Right atrium auricular region (tissue), 2 donors: ENCODE measurements at places on chromosomes 16 and 17. TPM values are rescaled to one million over a fixed set of nuclear protein-coding genes. Genes with fewer than 3 reads are reported as not detected.

DNA sequence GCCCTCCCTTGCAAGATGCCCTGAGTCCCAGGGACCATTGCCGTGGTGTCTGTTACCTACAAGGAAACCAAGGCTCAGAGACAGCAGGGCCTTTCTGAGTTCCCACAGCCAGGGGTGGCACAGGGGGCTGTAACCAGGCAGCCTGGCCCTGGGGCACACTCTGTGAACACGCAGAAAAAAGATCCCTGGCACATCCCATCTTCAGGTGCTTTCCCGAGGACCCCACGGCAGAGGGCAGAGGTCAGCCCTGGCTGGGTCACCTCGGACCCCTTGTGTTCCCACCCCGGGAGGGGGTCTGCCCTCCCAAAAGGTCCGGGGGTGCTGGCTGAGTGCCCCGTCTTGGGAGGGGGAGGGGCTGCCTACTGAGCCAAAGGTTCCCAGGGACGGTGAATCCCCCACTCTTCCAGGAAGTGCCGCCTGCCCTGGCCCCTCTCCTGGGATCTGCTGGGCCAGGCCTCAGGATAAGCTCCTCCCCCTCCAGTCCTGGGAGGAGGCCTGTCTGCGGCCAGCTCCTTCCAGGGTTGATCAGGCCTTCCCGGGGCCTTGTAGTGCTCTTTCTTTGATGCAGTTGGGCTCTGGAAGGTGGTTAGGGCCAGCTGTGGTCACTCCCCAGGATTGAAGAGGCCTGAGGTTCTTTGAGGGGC is 8.1 kb downstream of the GLIS2 start:
- peaks cover 97% of the 10 kb centered on the region for H3K4me1 ChIP-seq
- H3K27me3 ChIP-seq, result no peaks in the 10 kb centered on the region
- no peak for DNase-seq
- no peak overlapping the region for H3K4me3 ChIP-seq

PPY gene
- total RNA-seq, result not detected

DNA sequence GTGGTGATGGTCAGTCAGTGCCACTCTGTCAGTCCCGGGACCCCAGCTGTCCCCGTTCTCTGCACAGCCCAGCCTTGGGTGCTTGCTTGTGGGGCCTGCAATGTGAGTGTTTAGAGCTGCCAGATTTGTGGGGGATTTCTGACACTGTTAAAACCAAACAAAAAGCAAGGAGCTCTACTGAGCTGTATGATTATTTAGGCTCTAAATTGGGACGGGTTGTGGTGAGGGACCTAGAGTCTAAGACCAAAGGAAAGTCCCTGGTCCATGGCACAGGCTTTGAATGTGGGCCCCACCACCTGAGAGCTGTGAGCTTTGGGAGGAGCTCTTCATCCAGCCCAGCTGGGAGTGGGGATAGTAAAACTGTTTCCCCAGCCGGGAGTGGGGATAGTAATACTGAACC is 63.3 kb downstream of the KSR1 start:
- H3K36me3 ChIP-seq, result no peaks in the 10 kb centered on the region
- H3K4me3 ChIP-seq, result no peak overlapping the region
- no peaks in the 10 kb centered on the region for H3K27me3 ChIP-seq
- no peak for DNase-seq
- H3K27ac ChIP-seq, result no peak overlapping the region
- H3K4me1 ChIP-seq, result no peaks in the 10 kb centered on the region

PAQR4 gene
- 5.9 TPM for total RNA-seq

DNA sequence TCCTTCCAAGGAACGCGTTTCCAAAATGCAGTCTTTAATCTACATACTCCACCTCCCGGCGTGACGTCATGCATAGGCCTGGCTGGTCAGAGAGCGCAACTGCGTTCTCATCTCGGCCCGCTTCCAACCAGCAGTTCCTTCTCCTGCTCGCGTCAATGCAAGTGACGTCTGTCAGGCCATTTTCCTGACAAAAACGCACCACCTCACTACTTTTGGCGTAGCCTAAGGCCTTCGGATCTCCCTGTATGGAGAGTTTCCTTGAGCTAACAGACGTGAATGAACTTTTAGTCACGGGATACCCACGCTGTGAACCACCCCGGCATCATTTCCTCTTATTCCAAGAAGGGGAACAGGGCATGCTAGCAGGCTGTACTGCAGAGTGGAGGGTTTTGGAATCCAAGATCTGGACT is 25.0 kb downstream of the TEX14 start:
- DNase-seq, result peak; percentile 84
- H3K27ac ChIP-seq, result no peak overlapping the region
- no peaks in the 10 kb centered on the region for H3K4me1 ChIP-seq

- DNase-seq, result no peak
- no peaks in the 10 kb centered on the region for H3K27me3 ChIP-seq
- no peak overlapping the region for H3K4me3 ChIP-seq
- H3K4me1 ChIP-seq, result no peaks in the 10 kb centered on the region
- peak overlapping the region; percentile 62 for H3K27ac ChIP-seq
Observed at GRCh38 chr16:3696425-3697218, 20.7 kb downstream of the TRAP1 start.

GRCh38 chr16:50756473-50756872 is 14.6 kb downstream of the CYLD start:
- peaks cover 21% of the 10 kb centered on the region for H3K36me3 ChIP-seq
- H3K4me1 ChIP-seq, result no peaks in the 10 kb centered on the region
- no peak overlapping the region for H3K4me3 ChIP-seq
- no peak for DNase-seq

DNA sequence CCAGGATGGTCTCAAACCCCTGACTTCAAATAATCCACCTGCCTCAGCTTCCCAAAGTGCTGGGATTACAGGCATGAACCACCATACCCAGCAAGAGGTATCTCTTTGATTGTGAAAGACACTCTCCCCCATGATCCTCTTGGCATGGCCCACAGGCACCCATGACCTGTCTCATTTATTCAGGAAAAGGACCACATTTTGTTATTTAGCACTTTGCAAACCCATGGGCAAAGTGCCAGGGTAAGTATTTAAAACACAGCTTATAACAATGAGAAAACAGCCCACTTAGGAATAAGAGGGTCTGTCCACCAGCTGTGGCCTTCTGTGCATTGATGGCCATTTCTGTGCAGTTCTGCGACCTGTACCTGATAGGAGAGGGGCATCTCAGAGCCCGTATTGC is 12.8 kb upstream of the AKTIP start:
- H3K36me3 ChIP-seq, result no peaks in the 10 kb centered on the region
- DNase-seq, result no peak
- H3K27ac ChIP-seq, result peak overlapping the region; percentile 4
- H3K27me3 ChIP-seq, result no peaks in the 10 kb centered on the region
- H3K4me3 ChIP-seq, result no peak overlapping the region

GRCh38 chr17:17416007-17416399 is 60.8 kb upstream of the MED9 start:
- no peak overlapping the region for H3K4me3 ChIP-seq
- H3K4me1 ChIP-seq, result no peaks in the 10 kb centered on the region
- DNase-seq, result no peak
- H3K36me3 ChIP-seq, result no peaks in the 10 kb centered on the region
- H3K27me3 ChIP-seq, result no peaks in the 10 kb centered on the region

PHOSPHO1 gene
- 2.2 TPM for total RNA-seq

CCDC154 gene
- total RNA-seq, result not detected

GRCh38 chr16:106623-107324 is 28.7 kb downstream of the MPG start:
- H3K27me3 ChIP-seq, result no peaks in the 10 kb centered on the region
- H3K4me3 ChIP-seq, result no peak overlapping the region
- peaks cover 2% of the 10 kb centered on the region for H3K4me1 ChIP-seq
- peaks cover 26% of the 10 kb centered on the region for H3K36me3 ChIP-seq

SLC26A11 gene
- 9.0 TPM for total RNA-seq

PSME3IP1 gene
- 55.7 TPM for total RNA-seq

GRCh38 chr17:64540118-64540776 is 33.5 kb downstream of the CEP95 start:
- no peaks in the 10 kb centered on the region for H3K4me1 ChIP-seq
- H3K4me3 ChIP-seq, result no peak overlapping the region
- H3K27me3 ChIP-seq, result no peaks in the 10 kb centered on the region
- no peak for DNase-seq
- H3K27ac ChIP-seq, result no peak overlapping the region

GRCh38 chr16:84774810-84775209 is 45.0 kb upstream of the CRISPLD2 start:
- no peaks in the 10 kb centered on the region for H3K27me3 ChIP-seq
- peak overlapping the region; percentile 26 for H3K27ac ChIP-seq
- H3K36me3 ChIP-seq, result peaks cover 46% of the 10 kb centered on the region
- no peaks in the 10 kb centered on the region for H3K4me1 ChIP-seq
- H3K4me3 ChIP-seq, result no peak overlapping the region

GRCh38 chr16:57699481-57699880 is 4.9 kb downstream of the DRC7 start:
- no peaks in the 10 kb centered on the region for H3K4me1 ChIP-seq
- no peaks in the 10 kb centered on the region for H3K36me3 ChIP-seq
- H3K27me3 ChIP-seq, result no peaks in the 10 kb centered on the region
- no peak for DNase-seq
- H3K4me3 ChIP-seq, result no peak overlapping the region
- no peak overlapping the region for H3K27ac ChIP-seq

DNA sequence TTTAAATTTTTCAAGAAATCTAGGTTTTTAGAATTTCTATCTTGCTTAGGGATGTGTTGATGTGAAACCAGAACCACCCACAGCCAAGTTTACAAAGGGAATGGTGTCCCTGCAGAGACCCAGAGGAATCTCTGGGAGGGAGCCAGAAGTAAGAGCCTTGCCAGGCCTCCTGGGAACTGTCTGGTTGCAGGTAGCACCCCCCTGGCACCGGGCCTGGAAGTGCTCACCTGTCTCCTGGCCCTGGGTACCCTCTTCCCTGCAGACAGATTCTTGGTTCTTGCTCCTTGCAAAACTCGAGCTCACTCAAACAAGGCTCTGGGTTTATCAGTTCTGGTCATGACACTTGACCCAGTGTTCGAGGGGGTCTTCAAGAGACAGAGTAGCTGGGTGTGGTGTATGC is 24.6 kb upstream of the ZFP90 start:
- no peak for DNase-seq
- H3K4me3 ChIP-seq, result no peak overlapping the region
- H3K27me3 ChIP-seq, result no peaks in the 10 kb centered on the region
- H3K36me3 ChIP-seq, result no peaks in the 10 kb centered on the region
- no peak overlapping the region for H3K27ac ChIP-seq
- H3K4me1 ChIP-seq, result peaks cover 6% of the 10 kb centered on the region

DNA sequence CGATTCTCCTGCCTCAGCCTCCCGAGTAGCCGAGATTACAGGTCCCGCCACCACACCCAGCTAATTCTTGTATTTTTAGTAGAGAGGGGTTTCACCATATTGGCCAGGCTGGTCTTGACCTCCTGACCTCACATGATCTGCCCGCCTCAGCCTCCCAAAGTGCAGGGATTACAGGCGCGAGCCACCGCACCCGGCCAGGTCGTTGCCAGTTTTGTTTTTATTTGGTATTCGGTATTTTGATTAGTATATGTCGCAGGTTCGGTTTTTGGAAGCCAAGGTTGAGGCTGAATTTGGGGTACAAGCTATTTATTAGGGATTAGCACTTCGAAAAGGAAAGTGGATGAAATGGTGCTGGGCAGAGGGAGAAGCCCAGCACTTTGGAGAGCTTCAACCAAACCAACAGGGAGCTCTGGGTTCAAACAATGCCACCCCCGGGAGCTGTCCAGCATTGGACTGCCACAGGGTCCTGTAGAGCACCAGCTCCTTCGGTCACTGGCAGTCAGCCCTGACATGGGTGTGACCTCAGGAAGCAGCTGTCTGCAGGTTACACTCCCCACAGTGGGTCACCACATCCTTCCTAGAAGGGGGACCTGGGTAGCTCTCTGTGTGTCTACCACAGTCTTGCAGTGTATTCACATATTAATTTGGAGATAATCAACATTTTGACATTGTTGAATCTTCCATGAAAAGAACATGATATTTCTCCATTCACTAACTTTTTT is 1.5 kb upstream of the CLEC10A start:
- H3K27me3 ChIP-seq, result no peaks in the 10 kb centered on the region
- H3K4me3 ChIP-seq, result no peak overlapping the region
- H3K36me3 ChIP-seq, result no peaks in the 10 kb centered on the region
- no peaks in the 10 kb centered on the region for H3K4me1 ChIP-seq
- no peak for DNase-seq

KRT16 gene
- total RNA-seq, result not detected

GRCh38 chr17:61157246-61157886 is 242.3 kb upstream of the TBX2 start:
- H3K27me3 ChIP-seq, result no peaks in the 10 kb centered on the region
- H3K4me1 ChIP-seq, result no peaks in the 10 kb centered on the region
- H3K4me3 ChIP-seq, result no peak overlapping the region
- no peaks in the 10 kb centered on the region for H3K36me3 ChIP-seq
- DNase-seq, result no peak
- H3K27ac ChIP-seq, result peak overlapping the region; percentile 10

DNA sequence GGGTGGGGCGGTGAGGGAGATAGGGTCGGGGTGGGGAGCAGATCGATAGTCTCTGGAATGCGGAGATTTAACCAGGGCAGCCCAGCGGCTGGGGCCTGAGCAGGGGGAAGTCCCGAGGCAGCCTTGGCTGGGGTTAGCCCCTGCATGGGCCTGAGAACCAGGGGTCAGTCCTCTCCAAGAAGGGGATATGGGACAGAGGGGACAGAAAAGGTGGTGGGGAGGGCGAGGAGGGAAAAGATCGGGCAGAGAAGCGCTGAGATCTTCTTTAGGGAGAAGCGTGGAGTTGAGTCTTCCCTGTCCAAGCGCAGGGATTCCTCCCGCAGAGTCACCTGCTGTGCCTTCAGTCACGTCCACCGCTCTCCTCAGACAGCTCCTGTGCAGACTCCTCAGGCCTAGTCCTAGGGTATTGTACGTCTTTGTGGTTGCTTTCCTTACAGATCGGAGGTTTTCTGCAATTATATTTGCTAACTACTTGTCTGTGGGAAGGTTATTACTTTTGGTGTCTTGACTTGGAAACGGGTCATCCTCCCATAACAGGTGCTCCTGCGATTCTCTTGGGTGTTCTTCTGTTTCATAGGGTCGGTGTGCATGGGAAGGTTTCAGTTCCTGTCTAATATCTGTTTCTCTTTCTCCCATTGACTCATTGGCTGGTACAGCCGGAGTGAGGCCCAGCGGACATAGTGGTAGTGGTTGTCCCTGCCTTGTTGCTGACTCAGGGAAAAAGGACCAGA is 952 bp downstream of the CD300A start:
- DNase-seq, result no peak
- H3K4me3 ChIP-seq, result peak overlapping the region; percentile 29
- H3K36me3 ChIP-seq, result no peaks in the 10 kb centered on the region
- peaks cover 4% of the 10 kb centered on the region for H3K4me1 ChIP-seq
- no peak overlapping the region for H3K27ac ChIP-seq

OR3A1 gene
- total RNA-seq, result not detected
